Kasumi-1 (cell line): ENCODE measurements at places on chromosomes 4 and X.

DNA sequence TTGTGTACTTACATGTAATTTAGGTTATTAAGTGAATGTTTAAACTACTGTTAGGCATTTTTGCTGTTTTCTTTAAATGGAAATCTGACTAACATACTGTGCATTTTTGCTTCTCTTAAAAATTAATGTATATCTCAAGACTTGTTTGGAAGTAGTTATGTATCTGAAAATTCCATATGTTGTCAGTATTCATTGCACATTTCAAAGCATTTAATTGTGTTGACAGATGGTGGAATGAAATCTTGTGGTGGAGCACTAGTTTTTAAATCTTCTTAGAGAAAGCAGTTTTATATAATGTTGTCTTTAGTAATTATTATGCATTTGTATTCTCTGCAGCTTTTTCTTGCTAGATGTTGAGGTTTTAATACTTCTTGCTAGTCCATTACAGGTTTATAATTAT lies 71.5 kb upstream of the MSANTD1 start:
- DNase-seq, result no peak

DNA sequence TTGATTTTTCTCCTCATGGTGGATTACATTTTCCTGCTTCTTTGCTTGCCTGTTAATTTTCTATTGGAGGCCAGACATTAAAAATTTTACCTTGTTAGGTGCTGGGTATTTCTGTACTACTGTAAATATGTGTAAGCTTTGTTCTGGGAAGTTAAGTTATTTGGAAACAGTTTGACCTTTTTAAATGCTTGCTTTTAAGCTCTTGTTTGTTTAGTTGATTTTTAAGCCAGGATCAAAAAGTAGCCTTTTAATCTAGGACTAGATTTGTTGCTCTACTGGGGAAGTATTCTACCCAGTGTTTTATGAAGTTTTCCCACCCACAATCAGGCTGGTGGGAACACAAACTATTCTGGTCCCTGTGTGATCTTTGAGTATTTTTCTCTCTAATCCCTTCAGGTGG lies 45.1 kb upstream of the OGT start:
- no peak for DNase-seq

DNA sequence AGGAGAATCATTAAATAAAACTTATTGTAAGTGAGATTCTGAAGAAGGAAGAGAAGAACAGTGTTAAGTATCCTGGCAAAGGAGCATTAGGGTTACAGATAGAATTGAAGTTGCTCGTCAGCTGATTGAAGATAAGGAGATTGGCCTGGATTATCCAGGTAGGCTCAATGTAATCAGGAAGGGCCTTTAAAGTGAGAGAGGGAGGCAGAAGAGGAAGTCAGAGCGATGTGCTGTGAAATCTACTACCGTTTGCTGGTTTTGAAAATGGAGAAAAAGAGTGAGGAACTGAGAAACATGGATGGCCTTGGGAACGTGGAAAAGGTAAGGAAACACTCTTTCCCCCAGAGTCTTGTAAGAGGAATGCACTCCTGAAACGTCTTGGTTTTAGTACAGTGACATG lies 245.7 kb downstream of the ANTXR2 start:
- DNase-seq, result no peak

GRCh38 chrX:50432829-50433289 lies 37.8 kb downstream of the DGKK start:
- no peak for DNase-seq

DNA sequence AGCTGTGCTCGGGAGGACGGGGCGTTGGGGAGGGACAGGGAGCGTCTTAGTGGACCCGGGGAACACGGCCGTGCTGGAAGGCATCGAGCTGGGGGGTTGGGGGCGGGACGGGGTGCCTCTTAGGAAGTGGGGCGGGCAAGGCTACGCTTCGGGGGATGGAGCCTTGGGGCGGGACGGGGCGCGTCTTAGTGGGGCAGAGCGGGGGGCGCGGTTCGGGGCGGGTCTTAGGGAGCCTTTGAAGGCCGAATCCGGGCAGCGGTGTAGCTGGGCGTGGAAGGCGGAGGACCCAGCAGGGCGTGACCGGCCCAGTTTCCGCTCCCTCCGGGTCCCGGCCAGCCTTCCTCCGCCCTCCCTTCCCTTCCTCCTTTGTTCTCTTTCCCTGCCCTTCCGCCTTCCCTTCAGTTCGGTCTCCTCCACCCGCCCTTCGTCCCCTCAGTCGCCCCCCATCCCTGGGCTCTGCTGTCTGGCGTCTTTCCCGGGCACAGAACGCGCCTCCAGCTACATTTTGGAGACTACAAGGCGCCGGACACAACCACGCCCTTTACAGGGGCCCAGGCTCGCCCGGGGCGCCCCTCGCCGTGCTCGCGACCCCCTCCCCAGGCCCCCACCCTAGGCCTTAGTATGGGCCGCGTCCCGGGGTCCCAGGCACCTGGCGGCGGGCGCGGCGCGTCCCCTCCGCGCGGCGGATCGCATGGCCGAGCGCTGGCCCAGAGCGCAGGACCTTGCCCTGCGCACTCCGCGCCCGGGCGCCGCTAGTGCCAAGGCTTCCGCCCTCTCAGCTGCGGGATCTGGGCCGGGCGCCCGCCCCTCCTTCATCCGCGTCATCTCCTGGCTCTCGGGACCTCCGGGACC lies at the start of gene ARSD:
Gene ARSD (minus strand): TSS at position 757 of the 852 bp plus-strand sequence. CDS start 64 bp downstream, at position 693.
- peak; percentile 48 for DNase-seq

GRCh38 chr4:118909173-118909956 lies 20.7 kb downstream of the SYNPO2 start:
- no peak for DNase-seq

- DNase-seq, result peak; percentile 82
Measured at GRCh38 chr4:72243641-72244040, 211.8 kb downstream of the NPFFR2 start.

DNA sequence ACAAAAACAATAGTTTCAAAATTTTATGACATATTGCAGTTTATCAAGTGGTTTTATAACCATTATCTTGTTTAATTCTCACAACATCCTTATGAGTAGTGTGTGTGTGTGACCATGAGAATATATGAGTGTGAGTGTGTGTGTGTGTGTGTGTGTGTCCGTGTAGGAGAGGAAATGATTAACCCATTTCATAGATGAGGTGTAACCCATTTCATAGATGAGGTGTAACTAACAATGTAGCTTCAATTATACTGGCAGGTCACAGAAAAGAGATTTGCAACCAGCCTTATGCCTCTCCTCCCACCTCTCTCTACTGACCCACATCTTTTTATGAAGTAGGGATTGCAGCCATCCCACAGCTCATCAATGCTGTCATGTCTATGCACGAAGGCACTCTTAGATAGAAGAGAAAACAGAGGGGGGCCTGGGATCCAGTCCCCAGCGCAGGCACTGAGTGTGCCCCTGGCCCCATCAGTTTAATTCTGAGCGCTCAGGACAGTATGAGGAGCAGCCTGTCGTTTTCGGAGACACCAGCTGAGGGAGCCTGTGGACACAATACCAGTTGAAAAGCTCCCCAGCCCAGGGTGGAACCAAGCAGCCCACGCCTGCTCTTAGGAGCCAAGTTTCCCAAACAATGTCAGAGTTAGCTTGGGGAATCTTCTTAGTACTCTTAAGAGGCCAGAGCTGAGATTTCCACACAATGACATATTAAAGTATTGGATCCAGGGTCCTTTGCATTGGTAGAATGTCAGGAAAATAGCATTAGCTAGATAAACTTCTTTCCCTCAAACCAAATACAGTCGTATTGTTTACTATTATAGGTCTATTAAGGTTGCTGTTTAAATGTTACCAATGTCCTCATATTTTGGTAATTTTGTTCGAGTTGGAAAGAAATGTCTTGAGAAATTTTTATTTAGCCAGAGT lies 88.6 kb downstream of the PALLD start:
- peak; percentile 64 for DNase-seq

DNA sequence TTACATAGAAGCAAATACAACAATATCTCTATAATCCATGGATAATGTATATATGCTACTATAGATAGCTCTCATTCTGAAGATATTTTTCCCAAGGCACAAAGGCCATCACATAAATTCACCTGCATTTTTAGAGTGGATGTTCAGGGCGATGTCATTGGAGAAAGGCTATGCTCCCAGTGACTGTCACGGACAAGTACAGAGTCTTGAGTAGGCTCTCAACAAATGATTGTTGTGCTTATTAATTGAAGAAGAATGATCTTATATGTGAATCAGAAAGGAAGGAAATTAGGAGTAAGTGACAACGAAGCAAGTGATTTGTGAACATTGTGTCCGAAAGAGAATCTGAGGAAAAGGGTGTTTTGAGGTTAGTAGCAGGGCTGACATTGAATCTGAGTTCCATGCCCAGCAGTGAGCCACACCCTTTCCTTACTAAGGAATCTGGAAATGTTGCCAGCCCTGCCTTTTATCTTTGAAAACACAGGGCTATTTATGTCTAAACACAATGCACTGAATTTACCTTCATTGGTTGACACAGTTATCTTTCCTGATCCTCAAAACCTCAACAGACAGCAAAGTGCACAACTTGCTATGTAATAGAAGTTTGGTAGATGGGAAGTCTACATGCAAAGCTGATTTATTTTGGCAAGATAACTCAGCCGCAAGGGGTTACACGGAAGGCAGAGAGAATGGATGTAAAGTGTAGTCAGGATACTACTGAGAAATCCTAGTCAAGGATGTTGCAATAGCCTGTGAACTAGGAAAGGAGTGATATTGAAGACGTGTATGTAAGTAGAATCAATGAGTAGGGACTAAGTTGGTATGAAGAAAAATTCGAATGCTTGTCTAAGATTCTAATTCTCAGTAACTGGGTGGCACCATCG lies 50.4 kb downstream of the SORBS2 start:
- no peak for DNase-seq

DNA sequence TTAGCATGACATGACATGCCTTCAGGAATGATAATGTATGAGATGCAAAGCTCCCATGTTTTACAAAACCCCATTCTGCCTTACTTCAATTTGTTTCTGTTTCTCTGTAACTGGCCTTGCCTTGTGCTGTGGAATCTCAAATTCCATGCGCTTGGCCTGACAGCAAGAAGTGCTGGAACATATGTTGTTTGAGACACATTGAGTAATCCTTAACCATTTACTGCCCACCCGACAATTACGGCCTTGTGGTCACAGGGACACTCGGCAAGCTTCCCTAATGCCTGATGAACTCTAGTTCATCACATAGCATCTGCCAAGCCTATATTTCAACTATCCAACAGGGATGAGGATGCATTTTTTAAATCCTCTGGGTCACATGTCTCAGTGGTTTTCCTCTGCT lies 226.4 kb upstream of the CASK start:
- DNase-seq, result no peak

- DNase-seq, result no peak
Measured at GRCh38 chrX:66833426-66833825, 194.5 kb upstream of the EDA2R start.

DNA sequence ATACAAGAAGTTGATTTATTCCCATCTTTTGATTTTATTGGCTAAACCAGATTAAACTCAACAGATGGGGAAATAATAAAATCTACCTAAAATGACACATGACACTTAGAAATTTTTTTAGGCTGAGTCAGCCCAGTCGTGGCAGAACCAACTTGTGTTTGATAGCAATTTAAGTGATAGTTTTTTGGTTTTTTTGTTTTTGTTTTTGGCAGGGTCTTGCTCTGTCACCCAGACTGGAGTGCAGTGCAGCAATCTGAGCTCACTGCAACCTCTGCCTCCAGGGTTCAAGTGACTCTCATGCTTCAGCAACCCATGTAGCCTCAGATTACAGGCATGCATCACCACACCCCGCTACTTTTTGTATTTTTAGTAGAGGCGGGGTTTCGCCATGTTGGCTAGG lies 370.3 kb upstream of the NOCT start:
- no peak for DNase-seq

DNA sequence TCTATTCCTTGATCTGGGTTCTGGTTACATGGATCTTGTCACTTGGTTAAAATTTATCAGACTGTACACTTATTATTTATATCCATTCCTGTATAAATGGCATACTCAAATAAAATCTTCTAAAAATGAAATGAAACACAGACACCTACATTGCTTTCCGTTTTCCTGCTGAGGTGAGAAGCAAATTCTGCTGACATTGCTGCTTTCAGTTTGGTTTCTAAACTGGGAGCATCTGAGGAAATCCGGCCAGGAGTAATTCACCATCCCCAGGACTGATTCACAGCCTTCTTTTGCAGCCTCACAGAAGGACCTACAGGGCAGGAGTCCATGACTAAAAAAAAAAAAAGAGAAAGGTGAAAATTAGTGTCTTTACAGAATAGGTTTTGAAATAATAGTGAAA lies 93.6 kb downstream of the CORIN start:
- no peak for DNase-seq

- no peak for DNase-seq
Measured at GRCh38 chr4:150289881-150290280, 211.6 kb downstream of the DCLK2 start.

DNA sequence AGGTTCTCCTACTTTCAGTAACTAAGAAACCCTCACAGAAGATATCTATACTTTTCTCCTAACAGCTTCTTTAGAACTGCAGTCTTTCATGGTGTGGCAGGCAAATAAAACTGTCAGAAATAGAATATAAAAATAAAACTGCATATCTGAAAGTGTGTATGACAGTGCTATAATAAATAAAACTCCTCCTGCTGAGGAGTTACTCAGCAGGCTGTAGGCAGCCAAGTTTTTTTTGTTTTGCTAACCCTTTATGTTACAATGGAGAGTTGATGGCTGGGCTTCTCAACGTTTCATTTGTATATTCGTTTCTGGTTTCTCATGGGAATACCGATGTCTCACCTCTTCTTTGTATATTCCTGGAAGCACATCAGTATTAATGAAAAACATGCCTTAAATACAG lies 18.2 kb upstream of the UGT2B10 start:
- DNase-seq, result no peak

DNA sequence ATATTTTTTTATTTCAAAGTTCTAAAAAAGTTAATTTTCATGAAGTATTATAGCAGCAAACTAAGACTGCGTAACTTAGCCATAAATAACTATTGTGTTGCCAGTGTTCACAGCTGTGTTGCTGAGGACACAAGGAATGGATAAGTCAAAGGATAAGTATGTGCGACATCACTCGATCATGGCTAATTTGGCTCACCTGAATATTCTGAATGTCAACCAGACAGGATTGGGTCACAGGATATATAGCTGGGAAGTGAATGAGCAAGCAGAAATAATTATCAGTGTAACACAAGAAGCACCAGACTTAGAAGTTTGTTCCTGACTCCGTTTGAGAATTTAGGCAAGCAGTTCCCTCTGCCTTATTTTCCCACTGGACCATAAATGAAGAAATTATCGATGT lies 33.9 kb downstream of the PRDM8 start:
- DNase-seq, result no peak

- DNase-seq, result no peak
Measured at GRCh38 chrX:87528487-87528886, 10.9 kb downstream of the KLHL4 start.

- DNase-seq, result peak; percentile 48
Measured at GRCh38 chrX:76279007-76279406, 106.1 kb downstream of the PBDC1 start.

- no peak for DNase-seq
Measured at GRCh38 chr4:94598758-94599157, 147.0 kb downstream of the PDLIM5 start.

GRCh38 chrX:116318672-116319071 lies 117.7 kb upstream of the SLC6A14 start:
- DNase-seq, result no peak

- DNase-seq, result no peak
Measured at GRCh38 chr4:59223292-59223941, 1976.7 kb upstream of the ADGRL3 start.

- DNase-seq, result no peak
Measured at GRCh38 chr4:163868445-163868844, 374.0 kb downstream of the TMA16 start.

GRCh38 chrX:112636288-112636687 lies 43.5 kb downstream of the LHFPL1 start:
- DNase-seq, result no peak
